Fibroblast of pulmonary artery (primary cell): ENCODE measurements at places on chromosomes 2 and 18.

DNA sequence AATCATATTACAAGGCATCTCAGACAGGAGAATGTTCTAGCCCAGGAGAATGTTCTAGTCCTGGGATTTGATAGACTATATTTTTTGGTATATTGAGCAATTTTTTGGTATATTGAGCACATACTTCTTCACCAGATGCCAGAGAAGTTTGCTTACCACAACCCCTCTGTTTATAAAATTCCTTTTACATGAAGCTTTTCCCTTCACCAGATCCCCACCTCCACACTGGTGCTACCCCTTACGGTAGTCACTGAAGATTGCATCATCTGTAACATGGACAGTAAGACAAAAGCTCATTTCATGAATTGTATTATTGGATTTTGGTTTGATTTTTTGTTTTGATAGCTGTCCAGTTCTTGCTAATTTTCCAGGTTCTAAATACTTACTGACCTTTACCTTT lies 7.2 kb upstream of the HNMT start:
- DNase-seq, result peak; percentile 95

- DNase-seq, result no peak
Measured at GRCh38 chr2:10864861-10865636, 46.7 kb upstream of the KCNF1 start.

DNA sequence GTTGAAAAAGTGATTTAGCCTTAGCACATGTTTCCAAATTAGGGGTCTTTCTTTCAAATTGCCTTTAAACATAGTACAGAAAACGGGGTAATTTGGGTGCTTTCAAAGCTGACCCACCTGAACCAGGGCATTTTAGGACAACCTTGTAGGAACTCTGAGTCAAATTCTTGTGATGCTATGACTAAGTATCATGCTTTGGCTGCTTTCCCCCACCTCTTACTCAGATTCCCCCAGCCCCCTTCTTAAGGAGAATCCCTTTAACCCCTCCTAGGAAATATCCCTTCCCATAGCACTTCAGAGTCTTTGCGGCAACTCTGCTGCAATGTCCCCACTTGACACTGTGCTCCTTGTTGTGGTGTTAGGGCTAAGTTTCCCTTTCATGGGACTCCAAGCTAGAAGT lies 18.6 kb upstream of the KLF7 start:
- DNase-seq, result peak; percentile 39

- DNase-seq, result peak; percentile 82
Measured at GRCh38 chr2:201357221-201357620, at the start of gene FLACC1. FLACC1 (minus strand) TSS chr2:201357345; CDS start chr2:201351404, 5,941 bp downstream.

DNA sequence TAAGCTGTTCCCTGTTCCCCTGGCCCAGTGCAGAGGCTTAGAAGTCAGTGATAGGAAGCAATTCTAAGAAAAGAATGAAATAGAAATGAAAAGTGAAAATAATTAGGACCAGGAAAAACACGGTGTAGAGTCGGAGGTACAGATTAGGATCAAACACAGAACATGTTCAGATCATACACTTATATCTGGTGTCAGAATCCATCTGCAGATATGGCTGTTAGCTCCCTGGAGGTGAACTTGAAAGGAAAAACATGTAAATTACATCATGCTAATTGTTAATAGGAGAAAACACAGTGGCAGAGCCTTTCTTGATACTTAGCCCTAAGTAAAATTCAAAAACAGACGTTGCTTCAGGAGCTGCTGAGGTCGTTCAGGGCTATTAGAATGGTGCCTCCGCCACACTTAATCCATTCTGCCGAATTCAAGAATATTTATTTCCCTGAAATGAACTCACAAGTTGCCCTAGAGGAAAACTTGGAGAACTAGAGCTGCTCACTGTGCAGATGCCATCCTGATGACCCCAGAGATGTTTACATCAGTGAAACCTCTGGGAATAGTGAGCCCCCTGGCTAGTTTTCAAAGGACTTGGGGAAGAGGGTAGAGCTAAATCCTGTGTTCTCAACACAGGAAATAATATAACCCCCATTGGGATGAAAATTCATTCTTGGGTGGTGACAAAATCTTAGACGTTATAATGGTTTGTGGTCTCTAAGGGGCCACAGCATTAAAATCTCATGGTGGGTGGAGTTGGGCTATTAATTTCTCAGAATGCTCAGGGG lies 27.5 kb downstream of the LPIN1 start:
- no peak for DNase-seq

- DNase-seq, result peak; percentile 94
Measured at GRCh38 chr2:45233301-45233700, 224.0 kb upstream of the SIX2 start.

DNA sequence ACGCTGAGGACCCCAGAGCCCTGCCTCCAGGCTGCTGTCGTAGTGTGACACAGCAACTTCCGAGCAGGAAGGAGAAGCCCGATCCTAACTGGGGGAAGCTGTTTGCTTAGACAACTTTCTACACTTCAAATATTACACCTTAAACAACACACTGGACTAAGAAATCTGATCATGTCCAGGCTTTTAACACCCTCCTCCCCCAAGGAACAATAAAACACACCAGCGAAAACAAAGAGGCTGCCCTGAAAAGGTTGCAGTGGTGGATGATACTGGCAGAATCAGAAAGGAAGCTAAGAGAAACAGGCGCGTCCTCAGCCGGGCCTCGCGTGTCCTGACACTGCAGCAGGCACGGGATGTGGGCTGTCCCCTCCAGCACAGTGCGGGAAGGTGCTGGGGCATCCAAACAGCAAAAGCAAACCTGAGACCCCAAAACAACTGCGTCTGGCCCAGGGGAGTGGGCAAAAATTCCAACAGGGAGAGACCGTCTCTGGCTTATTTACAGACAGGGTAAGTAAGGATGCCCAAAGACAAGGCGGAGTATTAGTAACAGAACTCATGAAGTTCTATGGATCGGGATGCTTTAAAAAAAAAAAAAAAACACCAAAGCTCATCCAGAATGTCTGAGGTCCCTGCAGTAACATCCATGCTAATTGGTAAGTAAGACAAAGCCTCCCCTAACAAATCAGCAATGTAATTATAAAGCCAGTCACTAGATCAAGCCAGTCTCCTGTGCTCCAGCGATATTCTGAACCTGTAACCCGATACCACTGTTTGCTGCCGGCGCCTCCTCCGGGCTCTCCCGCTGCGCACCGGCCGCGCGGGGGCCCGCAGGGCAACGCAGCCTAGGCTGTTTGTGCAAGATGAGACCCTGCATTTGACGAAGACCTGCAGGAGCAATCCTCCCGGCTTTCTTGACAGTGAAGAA lies 9.0 kb downstream of the SERTAD2 start:
- DNase-seq, result peak; percentile 88

GRCh38 chr2:112194482-112194881 lies 56.3 kb downstream of the FBLN7 start:
- no peak for DNase-seq

DNA sequence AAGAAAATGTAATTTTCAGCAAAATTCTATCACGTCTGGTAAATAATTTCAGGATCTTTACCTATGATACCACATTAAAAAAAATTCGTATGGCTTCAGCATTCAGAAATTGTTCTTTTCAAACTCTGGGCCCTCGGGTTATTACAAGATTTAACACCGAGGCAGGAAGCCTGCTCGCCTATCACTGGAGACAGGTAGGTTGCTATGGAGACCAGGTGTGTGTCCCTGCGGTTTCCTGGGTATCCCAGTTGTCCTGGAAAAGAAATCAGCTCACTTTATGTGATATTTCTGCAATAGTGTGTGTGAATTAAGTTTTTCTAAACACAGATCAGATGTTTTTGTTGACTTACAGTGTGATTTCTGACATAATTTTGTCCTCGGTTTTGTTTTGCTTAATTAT lies 14.2 kb downstream of the HPCAL1 start:
- no peak for DNase-seq

GRCh38 chr2:5479265-5479928 lies 212.8 kb upstream of the SOX11 start:
- DNase-seq, result no peak

DNA sequence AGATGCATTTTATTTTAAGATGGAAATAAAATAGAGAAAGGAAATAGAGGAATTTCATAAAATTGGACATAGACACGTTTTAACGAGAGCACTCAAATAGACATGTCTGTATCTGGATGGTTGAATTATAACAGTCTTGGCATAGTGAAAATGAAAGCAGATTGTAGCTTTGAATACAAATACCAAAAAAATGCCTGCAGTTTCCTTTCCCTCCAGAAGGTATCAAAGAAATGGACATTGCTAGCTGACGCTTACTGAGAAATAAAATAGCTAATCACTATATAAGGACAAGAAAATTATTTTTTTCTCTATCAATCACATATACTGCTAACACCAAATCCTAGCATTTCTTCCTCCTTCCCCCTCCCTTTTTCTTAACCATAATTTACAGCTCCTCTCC lies 11.4 kb upstream of the MAPRE2 start:
- no peak for DNase-seq

GRCh38 chr2:208210688-208211451 lies 21.0 kb upstream of the C2orf80 start:
- DNase-seq, result no peak

DNA sequence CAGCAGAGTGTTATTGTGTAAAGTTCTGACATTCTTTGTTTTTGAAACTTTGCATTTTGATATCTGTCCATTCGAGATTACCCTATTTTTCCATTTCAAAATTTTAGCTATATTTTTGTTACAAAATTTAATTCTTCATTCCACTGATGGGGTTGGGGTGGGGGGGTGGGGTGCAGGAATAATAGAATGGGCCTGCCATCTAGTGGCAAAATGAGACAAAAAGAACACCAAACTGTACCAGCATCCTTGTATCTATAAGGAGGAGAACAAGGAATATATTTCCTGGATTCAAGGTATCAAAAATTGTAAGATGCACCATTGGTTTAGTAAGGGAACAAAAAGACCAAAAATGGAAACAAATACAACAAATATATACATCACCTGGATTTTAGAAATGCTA lies 27.9 kb upstream of the TTR start:
- peak; percentile 12 for DNase-seq

- DNase-seq, result no peak
Measured at GRCh38 chr18:48826271-48826670, 124.5 kb downstream of the SMAD7 start.

- no peak for DNase-seq
Measured at GRCh38 chr18:65725251-65726050, 25.4 kb upstream of the CDH7 start.

GRCh38 chr2:48733067-48733503 lies 22.4 kb downstream of the LHCGR start:
- no peak for DNase-seq

- DNase-seq, result no peak
Measured at GRCh38 chr2:44939106-44940048, 2.1 kb upstream of the SIX3 start.

DNA sequence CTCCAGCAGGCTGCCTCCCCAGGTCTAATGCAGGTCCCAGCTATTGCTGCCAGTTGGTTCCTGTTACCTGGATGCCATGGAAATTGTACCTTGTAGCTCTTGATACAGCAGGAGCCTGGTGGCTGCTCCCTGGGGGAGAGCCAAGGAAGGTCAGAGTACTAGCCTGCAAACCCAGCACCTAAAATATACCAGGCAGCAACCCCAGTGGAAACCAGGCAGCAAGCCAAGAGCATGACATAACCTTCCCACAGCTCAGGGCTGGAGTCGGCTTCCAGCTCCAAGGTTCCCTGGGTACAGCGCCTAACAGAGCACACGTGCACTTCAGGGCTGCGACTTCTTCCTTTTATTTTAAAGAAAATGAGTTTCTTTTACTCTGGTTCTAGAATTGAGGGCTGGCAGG lies 30.3 kb downstream of the TNP1 start:
- peak; percentile 24 for DNase-seq

DNA sequence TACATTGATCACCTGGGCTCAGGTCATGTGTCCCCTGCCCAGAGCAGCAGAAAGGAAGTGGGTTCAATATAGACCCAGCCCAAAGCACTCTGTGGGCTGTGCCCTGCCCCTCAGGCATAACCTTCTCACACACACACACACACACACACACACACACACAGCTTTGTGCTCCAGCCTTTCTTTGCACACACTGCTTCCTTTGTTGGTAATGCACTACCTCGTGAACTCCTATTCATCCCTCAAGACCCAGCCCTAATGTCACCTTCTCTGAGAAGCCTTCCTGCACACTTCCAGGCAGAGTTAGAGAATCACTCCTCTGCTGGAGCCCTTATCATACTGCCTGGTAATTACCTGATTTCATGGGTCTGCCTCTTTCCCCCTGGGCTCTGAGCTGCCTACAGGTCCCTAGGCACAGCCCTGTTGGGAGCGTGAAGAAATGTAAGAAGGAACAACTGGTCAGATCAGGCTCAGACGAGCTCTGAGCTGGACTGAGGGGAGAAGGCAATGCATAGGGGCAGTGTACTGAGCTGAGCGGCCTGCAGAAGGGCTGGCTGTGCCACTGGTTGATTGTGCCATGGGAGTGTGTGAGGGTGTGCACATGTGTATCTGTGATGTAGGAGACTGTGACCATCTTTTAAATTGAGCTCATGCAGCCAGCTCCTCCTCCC lies 210.3 kb downstream of the GLI2 start:
- no peak for DNase-seq

DNA sequence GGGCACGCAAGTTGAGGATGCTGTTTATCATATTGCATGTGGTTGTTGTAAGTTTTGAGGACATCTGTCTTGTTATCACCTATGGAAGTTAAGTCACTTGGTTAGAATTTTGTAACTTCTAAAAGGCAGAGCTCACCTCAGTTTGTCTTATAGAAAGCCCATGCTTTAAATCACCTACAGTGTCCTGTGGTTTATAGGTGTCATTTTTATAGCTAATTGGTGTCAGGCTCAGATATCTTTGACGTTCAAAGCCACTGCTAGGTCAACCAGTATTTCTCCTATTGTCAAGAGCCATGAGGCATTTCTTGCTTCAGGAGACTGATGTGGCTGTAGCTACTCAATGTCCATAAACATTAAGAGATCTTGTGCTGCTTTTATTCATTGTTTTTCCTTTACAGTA lies 16.8 kb downstream of the ZNF532 start:
- DNase-seq, result no peak

- DNase-seq, result peak; percentile 79
Measured at GRCh38 chr2:68031542-68032160, 31.2 kb downstream of the C1D start.

DNA sequence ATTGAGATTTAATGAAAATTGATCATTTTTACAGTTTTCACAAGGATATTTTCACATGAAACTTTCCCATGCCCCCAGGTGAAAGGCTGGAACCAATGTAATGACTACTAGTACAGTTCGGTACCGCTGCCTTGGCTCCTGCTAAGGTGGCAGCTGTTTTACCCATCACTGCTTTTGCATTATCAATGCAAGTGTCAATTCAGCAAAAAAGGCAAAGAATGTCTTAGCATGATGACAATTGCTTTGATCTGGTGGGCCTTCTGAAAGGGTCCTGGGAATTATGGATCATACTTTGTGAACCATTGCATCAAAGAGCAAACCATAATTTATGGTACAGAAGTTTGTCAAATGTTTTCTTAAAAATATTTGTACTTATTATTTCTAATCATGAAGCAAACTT lies 107.2 kb downstream of the KYNU start:
- DNase-seq, result no peak

- peak; percentile 3 for DNase-seq
Measured at GRCh38 chr2:98140210-98140609, 53.2 kb downstream of the VWA3B start.

- DNase-seq, result no peak
Measured at GRCh38 chr2:888906-889566, 61.6 kb upstream of the SNTG2 start.

GRCh38 chr2:230085201-230085600 lies 16.5 kb upstream of the SLC16A14 start:
- DNase-seq, result peak; percentile 8
